ENCODE measurements at places on chromosomes 3 and 15.

GRCh38 chr3:87191641-87192040, 35.5 kb upstream of the CHMP2B start:
- no peak overlapping the region for H3K4me3 ChIP-seq
- peaks cover 6% of the 10 kb centered on the region for H3K4me1 ChIP-seq
- DNase-seq, result no peak
- peaks cover 3% of the 10 kb centered on the region for H3K27me3 ChIP-seq
- no peak overlapping the region for H3K27ac ChIP-seq
- no peaks in the 10 kb centered on the region for H3K36me3 ChIP-seq

DNA sequence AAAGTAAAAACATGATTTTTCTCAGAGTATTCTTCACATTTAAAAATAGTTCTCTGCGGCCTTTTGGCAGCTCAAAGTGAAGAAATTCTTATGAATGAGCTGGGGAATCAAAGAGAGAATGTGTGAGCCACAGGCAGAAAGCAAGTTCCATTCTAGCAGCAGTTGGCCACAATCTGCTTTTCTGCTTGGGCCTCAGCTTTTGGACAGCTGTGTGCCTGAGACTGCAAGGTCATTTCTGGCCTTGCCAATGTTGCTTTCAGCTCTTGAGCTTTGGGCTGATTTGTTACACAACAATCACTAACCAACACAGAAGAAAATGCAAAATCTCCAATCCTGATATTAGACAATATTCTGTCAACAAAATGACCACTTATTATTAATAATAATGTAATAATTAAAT, 14.4 kb upstream of the TM4SF4 start:
- H3K27ac ChIP-seq, result no peak overlapping the region
- peaks cover 1% of the 10 kb centered on the region for H3K4me1 ChIP-seq
- no peaks in the 10 kb centered on the region for H3K36me3 ChIP-seq
- DNase-seq, result no peak
- H3K27me3 ChIP-seq, result peaks cover 4% of the 10 kb centered on the region
- no peak overlapping the region for H3K4me3 ChIP-seq

- no peak for DNase-seq
- H3K36me3 ChIP-seq, result no peaks in the 10 kb centered on the region
- peaks cover 32% of the 10 kb centered on the region for H3K4me1 ChIP-seq
- H3K4me3 ChIP-seq, result peak overlapping the region; percentile 35
- no peak overlapping the region for H3K27ac ChIP-seq
Observed at GRCh38 chr15:40289140-40289775, 6.4 kb upstream of the ANKRD63 start.

DNA sequence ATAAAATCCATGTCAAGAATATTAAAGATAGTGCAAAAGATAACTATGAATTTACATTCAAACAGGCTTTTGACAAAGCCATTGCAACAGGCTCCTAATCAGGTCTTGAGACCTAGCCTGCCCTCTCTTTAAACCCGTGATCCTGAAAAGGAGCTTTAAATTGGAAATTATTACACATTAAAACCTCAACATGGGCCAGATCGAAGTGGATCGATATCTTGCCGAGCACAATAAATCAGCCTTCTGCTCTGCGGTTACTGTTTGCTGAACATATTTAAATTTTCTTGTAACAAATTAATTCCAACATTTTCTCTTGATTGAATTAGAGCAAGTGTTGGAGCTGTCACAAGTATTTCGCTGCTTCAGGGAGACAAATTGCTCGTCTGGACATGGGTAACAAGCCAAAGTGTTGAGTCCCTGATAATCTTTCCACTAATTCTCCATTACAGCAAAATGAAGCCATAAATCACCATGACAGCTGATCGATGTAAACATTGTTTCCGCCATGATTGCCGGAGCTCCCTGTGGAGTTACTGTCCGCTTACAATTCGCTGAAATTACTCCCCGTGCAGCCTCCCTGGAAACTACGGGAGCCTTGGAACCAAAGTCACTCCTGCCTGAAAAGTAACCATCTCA, 47.6 kb downstream of the SHOX2 start:
- no peaks in the 10 kb centered on the region for H3K4me1 ChIP-seq
- H3K27me3 ChIP-seq, result no peaks in the 10 kb centered on the region
- peak; percentile 4 for DNase-seq
- no peaks in the 10 kb centered on the region for H3K36me3 ChIP-seq

DNA sequence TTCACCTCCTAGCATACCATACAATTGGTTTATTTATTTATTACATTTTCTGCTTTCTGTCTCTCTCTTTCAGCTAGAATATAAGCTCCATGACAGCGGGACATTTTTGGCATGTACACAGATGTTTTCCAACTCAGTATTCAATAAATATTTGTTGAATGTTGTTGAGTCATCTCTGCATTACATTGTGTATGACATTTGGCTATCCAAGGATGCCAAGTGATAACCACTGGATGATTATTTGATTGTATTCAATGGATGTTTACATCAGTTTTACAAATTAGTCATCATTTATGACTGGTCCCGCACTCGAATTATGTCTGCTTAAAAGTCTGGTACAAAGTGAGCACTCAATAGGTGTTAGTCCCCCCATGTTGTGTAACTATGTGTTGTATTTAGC, 49.5 kb upstream of the STXBP5L start:
- peaks cover 43% of the 10 kb centered on the region for H3K4me1 ChIP-seq
- no peak overlapping the region for H3K4me3 ChIP-seq
- no peak overlapping the region for H3K27ac ChIP-seq
- no peak for DNase-seq
- H3K36me3 ChIP-seq, result no peaks in the 10 kb centered on the region
- H3K27me3 ChIP-seq, result no peaks in the 10 kb centered on the region

DNA sequence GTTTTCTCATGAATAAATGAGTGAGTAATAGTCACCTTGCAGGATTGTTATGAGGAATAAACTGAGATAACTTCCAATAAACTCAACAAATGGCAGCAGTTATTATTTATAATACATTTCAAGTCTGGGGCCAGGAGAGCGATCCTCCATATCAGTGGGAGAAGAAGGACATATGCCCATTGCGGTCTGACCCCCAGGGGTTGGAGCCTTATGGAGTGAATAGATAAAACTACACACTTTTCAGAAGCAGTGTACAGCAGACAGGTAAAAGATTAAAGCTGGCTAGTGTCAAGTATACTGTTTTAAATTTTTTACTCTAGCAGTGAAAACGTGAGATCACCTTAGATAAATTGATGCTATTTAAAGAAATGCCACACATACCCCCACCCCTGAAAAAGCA, 43.5 kb downstream of the DIPK2A start:
- H3K27ac ChIP-seq, result no peak overlapping the region
- no peaks in the 10 kb centered on the region for H3K27me3 ChIP-seq
- H3K36me3 ChIP-seq, result no peaks in the 10 kb centered on the region
- H3K4me1 ChIP-seq, result no peaks in the 10 kb centered on the region

DNA sequence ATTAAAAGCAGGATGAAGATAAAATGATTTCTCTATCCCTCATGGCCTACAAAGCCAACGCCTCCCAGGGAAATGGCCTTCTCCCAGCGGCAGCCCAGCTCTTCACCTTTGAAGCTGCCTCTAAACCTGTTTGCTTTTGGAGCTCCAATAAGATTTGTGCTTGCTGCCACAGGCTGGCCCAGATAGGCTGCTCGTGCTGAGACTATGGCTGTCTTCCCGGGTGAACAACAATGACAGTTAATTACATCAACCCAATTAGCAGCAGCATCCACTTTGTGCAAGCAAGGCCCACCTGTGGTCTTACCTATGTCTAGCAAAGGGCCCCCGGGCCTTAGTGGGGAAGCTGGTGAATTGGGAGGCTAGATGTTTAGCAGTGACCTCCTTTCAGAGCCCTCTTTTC, 179.6 kb downstream of the P3H2 start:
- no peak for DNase-seq
- no peak overlapping the region for H3K27ac ChIP-seq
- no peaks in the 10 kb centered on the region for H3K36me3 ChIP-seq
- no peak overlapping the region for H3K4me3 ChIP-seq
- peaks cover 5% of the 10 kb centered on the region for H3K4me1 ChIP-seq
- H3K27me3 ChIP-seq, result peaks cover 8% of the 10 kb centered on the region

- H3K27me3 ChIP-seq, result no peaks in the 10 kb centered on the region
- H3K36me3 ChIP-seq, result peaks cover 15% of the 10 kb centered on the region
- H3K4me1 ChIP-seq, result peaks cover 6% of the 10 kb centered on the region
- H3K4me3 ChIP-seq, result no peak overlapping the region
- no peak overlapping the region for H3K27ac ChIP-seq
Observed at GRCh38 chr3:168467115-168467714, 371.5 kb upstream of the GOLIM4 start.

DNA sequence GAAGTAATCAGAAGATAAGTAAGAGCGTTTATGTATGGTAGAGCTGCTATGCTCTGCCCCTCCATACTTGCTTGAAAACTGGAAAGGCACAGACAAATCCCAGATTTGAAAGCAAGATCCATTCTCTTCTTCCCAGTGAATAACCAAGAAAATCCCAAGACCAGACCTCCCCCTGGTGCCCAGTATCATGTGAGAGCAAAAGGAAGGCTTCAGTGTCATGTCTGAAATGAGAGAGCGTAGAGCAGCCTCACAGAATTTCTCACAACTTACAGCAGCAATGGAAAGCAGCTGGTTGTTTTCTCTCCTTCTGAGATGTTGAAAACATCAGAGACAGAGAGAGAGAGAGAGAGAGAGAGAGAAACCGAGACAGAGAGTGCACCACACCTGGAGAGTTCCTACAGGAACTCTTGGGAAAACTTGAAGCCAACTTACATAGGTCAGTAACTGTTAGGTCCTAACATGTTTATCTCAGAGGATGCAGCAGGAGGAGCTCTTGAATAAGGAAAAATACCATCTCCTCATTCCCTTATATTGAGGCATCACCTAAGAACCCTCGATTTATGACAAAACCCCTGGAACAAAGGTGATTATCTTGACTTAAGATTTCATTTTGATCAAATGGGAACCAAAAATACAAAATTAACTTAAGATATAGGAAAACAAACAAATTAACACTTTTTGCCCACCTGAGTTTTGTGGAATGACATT, 273.3 kb downstream of the NSUN3 start:
- no peaks in the 10 kb centered on the region for H3K36me3 ChIP-seq
- no peak for DNase-seq
- H3K27ac ChIP-seq, result no peak overlapping the region
- H3K27me3 ChIP-seq, result no peaks in the 10 kb centered on the region
- no peaks in the 10 kb centered on the region for H3K4me1 ChIP-seq
- no peak overlapping the region for H3K4me3 ChIP-seq

DNA sequence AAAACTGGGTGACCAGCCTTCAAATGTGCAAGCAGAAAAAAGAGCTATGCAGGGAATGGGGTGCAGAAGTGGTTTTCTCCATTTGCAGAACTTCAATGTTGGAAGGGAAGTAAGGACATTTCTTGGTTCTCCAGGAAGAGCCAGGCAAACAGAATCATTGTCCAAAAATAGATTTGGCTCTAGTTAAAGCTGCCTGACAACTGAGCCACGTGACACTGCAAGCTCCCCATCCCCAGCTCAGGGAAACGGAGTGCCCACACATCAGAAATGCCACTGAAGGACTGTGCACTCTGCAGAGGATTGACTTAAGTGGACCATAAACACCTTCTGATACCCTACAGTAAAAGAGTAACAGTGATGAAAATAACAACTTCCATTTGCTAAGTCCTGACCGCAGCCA, 195.6 kb upstream of the NSMCE3 start:
- H3K27me3 ChIP-seq, result no peaks in the 10 kb centered on the region
- peaks cover 6% of the 10 kb centered on the region for H3K4me1 ChIP-seq
- H3K27ac ChIP-seq, result no peak overlapping the region
- DNase-seq, result no peak
- H3K36me3 ChIP-seq, result no peaks in the 10 kb centered on the region

- H3K27ac ChIP-seq, result peak overlapping the region; percentile 80
- no peak overlapping the region for H3K4me3 ChIP-seq
- H3K36me3 ChIP-seq, result peaks cover 12% of the 10 kb centered on the region
- peaks cover 44% of the 10 kb centered on the region for H3K4me1 ChIP-seq
- DNase-seq, result no peak
Observed at GRCh38 chr3:195093731-195094130, 177.2 kb downstream of the XXYLT1 start.

DNA sequence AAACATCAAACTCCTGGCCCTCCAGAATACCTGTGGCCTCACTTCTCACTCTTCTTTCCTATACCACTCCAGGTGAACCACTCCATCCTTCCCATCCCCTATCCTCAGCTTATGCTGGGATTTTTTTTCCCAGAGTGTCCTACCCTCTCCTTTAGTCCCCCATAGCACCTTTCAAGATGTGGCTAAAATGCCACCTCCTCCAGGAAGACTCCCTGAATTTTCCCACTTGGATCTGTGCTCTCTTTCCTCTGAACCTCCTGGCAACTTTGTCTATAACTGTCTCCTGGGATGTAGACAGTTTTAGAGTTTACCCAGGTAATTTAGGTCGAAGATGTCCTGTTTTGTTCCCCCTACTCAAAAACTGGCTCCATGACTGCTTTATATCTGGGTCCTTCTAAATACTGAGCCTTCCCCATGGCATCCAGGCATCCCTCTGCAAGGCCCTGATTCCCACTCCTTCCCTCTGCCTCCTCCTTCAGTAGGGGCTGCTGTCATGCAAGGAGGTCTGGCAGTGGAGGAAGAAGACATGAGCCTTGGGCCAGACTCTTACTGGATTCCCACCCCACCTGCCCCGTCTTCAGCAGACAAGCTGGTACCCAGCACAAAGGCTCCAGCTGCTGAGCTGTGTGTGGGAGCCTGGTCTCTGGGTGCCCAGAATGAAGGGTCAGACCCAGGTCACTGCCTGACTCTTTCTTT, 161.5 kb downstream of the SMAD6 start:
- no peaks in the 10 kb centered on the region for H3K36me3 ChIP-seq
- no peak overlapping the region for H3K4me3 ChIP-seq
- H3K4me1 ChIP-seq, result peaks cover 19% of the 10 kb centered on the region

DNA sequence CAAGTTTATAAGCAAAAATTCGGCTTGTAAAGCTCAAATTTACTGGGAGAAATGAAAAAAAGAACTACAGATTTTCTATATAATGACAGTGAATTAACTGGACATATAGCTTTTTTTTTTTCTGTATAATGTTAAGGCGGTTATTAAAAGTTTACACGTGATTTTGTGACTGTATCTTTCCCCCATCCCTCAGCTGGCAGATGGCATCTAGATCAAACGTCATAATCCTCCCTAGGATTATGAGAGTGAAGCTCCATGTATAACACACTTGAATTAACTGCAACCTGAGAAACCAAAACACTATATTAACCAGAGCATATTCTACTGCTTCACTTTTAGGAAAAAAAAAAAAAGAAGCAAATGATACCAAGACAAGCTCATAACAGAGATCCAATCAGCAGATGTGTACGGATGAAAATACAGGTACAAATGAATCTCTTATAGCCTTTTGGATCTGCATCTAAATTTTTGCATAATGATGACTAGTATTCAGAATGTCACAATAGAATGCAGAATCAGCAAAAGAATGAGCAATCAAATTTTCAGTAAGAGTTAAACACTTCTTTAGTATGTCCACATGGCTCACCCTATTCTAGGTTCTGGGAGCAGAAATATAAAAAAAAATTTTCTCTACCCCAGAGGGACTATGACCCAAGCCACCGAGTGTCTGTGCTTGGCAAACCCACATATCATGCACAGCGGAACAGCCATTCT, 12.4 kb downstream of the MOBP start:
- H3K4me3 ChIP-seq, result no peak overlapping the region
- H3K4me1 ChIP-seq, result no peaks in the 10 kb centered on the region
- DNase-seq, result no peak
- H3K27ac ChIP-seq, result no peak overlapping the region
- H3K36me3 ChIP-seq, result no peaks in the 10 kb centered on the region
- no peaks in the 10 kb centered on the region for H3K27me3 ChIP-seq
